Lower lobe of right lung (tissue), 2 donors: ENCODE measurements at places on chromosomes 11 and 22.
A peak's percentile ranks its signal among the peaks of the same experiment; 100 is the strongest.

- no peak for DNase-seq
These were observed 22.2 kb downstream of the P2RY2 start for GRCh38 chr11:73240190-73240781.

DNA sequence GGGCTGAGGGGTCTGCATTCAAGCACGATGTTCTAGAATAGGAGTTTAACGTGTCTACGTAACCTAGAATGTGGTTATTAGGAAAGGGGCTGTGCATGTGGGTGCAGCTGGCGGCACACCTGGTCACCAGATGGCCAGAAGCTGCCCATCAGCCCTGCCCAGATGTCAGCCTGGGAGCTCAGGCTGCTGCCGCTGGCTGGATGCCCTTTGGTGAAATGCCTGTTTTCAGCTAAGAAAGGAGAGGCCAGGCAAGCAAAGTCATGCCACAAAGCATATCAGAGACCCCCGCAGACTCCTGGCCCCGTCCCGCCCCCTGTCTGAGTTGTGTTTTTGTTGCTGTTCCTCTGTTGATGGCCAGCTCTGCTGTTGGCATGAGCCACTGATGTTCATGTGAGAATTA, 11.3 kb upstream of the ADORA2A start:
- DNase-seq, result no peak

GRCh38 chr11:73971175-73971719, 11.4 kb downstream of the UCP2 start:
- no peak for DNase-seq

DNA sequence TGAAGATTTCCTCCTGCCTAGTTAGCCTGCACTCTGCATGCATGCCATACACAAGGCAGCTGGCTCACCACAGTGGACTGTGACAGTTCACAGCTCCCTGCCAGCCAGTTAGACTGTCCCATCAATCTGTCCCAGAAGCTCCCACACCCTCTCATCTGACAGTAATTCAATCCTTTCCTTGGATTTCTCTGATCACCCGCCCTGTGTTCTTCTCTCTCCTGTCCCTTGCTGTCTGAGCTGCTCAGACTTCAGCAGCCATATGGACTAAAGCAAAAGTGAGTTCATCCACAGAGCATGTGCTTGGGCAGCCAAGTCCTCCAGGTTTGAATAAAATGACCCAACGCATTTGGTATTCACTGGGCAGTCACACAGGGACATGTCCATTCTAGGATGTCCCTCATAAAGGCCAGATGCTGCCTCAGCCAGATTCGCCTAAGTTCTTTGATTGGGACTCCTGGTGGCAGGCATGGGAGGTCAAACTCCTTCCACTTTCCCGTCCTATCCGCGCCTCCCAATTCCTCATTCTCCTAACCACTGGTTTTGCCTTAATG, 54.5 kb upstream of the ZBTB44 start:
- no peak for DNase-seq

GRCh38 chr11:120512739-120513435, 1.3 kb downstream of the GRIK4 start:
- peak; percentile 38 for DNase-seq

DNA sequence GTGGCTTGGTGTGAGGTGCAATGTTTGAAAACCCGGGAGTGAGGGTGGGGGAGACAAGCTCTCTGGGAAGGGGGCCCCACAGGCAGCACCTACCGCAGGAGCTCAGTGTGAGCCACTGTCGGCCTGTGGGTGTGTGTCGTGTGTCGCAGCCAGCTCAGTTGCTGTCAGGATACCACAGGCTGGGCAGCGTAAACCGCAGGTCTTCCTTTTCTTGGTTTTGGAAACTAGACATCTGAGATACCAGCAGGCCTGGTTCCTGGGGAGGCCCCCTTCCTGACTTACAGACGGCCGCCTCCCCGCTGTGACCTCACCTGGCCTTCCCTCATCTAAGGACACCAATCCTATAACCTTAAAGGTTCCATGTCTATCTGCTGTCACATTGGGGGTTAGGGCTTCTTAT, 19.4 kb downstream of the IRF7 start:
- DNase-seq, result no peak

DNA sequence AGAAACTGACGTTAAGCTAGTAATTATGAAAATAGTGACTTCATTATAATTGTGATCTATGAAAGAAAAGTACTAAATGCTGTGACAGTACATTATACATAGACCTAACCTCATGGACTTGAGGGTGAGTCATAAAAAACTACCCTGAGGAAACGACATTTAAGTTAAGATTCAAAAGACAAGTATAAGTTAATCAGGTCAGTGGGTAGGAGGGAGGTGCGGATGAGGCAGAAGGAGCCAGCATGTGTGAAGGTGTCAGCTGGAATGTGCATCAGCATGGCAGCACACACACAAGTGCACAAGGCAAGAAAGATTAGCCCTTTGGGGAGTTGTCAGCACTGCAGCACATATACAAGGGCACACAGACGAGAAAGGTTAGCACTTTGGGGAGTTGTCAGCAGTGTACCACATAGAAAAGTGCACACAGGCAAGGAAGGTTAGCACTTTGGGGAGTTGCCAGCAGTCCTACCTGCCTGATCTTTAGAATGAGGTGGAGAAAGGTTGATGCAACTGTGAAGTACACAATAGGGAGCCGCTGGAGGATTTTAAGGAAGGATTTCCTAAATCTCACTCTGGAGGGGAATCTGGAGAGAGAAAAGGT, 31.6 kb upstream of the CAVIN3 start:
- no peak for DNase-seq

GRCh38 chr11:74453373-74453975, 13.9 kb downstream of the KCNE3 start:
- peak; percentile 75 for DNase-seq

DNA sequence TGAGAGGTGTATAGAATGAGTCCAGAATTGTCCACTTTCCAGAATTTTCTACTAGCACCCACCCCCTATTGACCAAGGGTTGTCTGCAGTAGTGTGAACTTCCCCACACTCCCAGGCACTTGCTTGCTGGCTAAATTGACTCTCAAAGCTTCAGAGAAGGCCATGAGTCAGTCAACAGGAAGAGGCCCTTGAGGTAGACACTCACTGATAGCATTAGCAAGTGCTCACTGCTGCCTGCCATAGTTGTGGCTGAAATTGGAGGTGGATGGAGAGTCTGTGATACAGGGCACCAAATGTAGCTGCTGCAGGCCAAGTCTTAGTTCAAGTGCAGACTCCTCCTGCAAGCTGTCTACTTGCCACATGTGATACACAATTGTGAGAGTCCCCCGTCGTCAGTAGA, 156.8 kb downstream of the SPON1 start:
- no peak for DNase-seq

- DNase-seq, result no peak
These were observed 50.3 kb downstream of the PKNOX2 start for GRCh38 chr11:125214601-125215565.

GRCh38 chr22:31230871-31231621, 18.9 kb downstream of the LIMK2 start:
- DNase-seq, result no peak

DNA sequence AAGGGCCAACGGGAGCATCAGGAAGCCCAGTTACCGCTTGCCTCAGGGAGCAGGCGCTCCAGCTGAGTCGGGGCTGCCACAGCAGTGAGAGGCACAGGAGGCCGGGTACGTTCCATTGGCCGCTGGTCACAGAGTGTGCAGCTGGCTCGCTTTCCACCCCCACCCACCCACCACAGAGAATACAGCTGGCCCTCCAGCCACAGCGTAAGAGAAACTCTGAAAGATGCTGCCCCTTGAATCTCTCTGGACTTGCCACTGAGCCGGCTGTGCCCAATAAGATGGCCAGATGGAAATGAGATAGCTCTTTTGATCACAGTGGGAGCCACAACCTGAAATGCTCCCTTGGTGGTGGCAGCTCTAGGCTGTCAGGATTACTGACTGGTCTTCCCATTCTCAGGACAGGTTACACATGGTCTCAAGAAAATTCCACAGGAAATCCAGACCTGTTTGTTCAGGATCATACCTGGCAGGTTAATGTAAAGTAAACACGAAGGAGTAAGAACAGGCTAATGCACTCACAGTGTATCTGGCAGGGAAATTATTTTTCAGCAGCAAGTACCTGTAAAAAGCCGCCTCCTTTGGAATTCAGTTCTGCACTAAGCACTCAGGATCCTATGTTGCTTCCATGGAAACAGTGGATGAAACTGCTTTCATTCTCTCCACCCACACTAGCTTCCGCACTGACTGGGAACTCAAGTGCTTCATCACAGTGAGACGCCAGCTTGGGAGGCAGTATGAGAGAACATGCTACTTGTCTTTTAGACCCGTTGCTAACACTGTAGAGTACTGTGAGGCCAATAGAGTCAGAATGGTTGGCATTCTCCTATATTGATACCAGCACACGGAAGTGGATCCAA, 16.5 kb downstream of the SIAE start:
- DNase-seq, result no peak

- DNase-seq, result peak; percentile 89
These were observed 25.6 kb upstream of the SUSD2 start for GRCh38 chr22:24155627-24156140.

DNA sequence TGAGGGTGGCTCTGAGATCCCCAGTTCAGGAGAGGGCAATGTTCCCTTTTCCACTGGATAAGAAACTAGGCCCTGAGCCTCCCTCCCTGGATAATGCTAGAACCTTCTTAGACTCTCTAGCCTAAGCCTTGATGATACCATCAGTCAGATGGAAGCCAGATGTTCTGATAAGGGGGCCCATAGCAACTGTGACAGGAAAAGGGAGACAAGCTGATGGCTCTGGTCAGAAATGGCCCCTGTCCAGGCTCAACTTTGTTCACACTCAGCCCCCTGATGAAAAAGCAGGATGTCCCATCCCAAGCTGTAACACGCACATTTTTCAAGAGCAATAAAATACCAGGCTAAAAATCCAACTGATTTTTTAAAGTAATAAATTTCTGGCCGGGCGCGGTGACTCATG, 7.2 kb upstream of the OAF start:
- DNase-seq, result no peak

DNA sequence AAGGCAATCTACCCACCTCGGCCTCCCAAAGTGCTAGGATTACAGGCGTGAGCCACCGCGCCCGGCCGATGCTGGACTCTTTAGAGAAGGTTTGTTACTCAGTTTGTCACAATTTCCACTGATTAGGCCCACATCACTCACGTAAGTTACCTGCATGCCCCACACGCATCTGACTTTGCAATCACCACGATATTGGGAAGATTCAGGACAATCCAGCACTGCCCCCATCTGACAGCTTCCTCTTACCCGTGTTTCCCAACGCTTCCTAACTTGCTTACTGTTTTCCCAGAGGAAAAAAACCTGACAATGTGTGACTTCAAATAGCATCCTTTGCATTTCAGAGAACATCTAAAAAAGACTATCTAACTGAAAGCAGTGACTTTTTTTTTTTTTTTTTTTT, 21.8 kb upstream of the EIF3M start:
- DNase-seq, result no peak

DNA sequence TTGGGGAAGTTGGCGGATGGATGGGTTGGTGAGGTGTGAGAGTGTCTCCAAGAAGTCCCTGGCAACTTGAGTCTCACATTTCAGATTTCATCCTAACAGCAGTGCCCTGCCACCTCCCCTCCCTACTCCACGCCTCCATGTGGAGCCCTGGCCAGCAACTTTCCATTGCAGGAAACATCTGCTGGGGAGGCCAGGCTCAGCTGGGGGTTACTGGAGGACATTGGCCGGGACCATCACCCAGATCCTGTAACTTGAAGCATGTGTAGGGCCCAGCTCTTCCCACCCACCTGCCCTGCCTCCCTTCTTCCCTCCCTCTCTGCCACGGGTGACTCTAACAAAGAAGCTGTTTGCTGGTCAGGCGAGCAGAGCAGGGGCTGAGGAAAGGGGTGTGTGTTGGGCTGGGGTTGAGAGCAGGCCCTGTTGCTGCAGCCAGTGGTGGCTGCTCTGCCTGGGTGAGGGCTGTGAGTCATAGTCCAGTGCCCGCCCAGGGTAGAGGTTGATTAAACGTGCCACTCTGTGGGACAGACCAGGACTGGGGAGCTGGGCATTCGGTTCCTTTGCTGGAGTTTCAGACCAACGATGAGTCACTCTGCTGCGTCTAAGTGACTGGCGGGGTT, 64.0 kb downstream of the SCN3B start:
- no peak for DNase-seq

DNA sequence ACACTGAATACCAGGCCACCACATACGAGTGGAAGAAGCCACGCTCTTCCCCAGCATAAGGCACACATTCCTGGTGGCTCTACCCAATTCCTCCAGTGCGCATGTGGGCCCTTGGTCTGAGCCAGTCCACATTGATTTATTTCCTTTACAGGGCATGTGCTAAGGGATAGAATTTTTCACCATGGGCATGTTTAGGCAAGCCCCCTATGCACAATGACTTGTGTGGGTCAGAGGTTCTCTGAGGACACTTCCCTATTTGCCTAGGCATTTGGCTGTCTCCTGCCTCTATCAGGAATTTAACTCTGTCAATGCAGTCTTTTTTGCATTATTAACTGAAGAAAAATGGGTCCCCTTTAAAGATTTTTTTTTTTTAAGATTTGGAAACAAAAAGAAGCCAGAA, 718.1 kb downstream of the NTM start:
- no peak for DNase-seq

DNA sequence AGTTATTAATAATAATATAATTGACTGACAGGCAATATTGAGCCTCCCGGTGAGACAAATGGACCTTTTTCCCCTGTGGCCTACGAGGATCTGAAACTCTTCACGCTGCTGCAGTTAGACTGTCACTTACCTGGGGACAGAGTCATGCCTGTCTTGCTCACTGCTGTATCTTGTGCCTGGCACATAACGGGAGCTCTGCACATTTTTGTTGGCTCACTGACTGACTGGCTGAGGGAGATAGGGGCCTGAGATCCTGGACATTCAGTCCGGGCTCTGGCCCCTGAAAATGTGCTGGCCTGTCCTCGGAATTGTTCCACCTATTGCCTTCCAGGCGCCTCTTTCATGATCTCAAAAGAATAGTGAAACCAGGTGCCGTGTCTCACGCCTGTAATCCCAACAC, 743 bp upstream of the CD3D start:
- no peak for DNase-seq

GRCh38 chr11:27722117-27722952, 22.1 kb upstream of the BDNF start:
- no peak for DNase-seq

DNA sequence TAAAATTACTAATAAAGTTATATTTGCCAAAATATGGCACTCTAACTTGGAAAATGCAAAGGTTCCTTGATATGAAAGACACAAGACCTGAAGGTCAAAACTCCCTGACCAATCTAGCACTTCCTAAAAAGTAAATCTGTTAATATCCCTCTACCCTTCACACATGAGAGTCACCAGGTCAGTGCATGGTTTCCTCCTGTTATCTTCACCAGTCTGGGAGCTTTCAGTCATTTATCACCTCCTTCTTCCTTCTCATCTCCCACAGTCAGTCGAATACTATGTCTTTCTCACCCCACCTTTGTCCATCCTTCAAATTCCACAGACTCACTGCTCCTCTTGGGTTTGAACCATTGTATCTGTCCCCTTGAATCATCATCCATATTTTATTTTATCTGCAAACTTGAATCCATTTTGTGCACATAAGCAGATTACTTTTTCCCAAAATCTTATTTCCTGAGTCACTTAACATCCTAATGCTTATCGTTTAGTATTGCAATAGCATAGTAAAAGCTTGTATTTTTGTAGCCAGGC, 2.6 kb downstream of the HBE1 start:
- no peak for DNase-seq

- DNase-seq, result no peak
These were observed 49.7 kb downstream of the RTL6 start for GRCh38 chr22:44448271-44448830.
